Skeletal muscle cell (primary cell): ENCODE measurements at places on chromosomes 12 and 14.
A peak's percentile ranks its signal among the peaks of the same experiment; 100 is the strongest.

- no peak for DNase-seq
Measured at GRCh38 chr14:79841433-79841832, 369.9 kb downstream of the DIO2 start.

GRCh38 chr12:122052285-122052684, 26.3 kb upstream of the MLXIP start:
- no peak for DNase-seq

GRCh38 chr12:52896190-52897100, 8.4 kb downstream of the KRT8 start:
- DNase-seq, result no peak

- no peak for DNase-seq
Measured at GRCh38 chr12:108643941-108644810, 10.5 kb upstream of the SELPLG start.

DNA sequence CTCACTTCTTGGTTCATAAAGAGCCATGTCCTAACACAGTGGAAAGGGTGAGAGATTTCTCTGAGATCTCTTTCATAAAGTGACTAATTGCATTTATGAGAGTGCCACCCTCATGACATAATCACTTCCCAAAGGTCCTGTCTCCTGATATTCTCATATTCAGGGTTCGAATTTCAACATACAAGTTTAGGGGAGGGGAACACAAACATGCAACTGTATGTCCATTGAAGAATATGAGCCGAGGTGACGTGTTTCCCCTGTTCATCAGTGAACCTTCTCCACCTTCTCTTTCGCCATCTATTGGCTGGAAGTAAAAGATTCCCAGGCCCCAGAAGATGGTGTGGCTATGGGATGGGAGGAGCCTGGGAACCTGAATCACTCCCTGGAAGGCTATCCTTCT, 354.2 kb upstream of the ATP2B1 start:
- no peak for DNase-seq

GRCh38 chr14:22118899-22119477, 445.4 kb upstream of the OR4E1 start:
- peak; percentile 3 for DNase-seq

DNA sequence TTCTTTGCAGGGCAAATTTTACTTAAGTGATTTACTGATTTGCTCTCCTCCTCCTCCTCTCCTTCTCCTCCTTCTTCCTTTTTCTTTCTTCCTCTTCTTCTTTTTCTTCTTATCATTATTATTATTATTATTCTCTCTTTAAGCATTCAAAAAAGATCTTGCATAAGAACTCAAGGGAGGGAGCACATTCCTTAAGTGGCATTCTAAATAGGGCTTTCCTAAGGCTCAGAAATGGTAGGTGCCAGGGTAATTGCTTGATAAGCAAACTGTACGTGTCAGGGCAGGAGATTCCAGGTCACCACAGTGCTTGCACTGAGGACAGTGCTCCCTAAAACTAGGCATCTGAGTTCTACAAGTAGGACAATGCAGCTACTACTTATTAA, 92.4 kb downstream of the SPTSSA start:
- no peak for DNase-seq
